ENCODE measurements at places on chromosomes 11 and 22. TPM values are rescaled to one million over a fixed set of nuclear protein-coding genes. Genes with fewer than 3 reads are reported as not detected.

GRCh38 chr11:127524618-127525017, 524.0 kb upstream of the KIRREL3 start:
- peak; percentile 6 for DNase-seq

DNA sequence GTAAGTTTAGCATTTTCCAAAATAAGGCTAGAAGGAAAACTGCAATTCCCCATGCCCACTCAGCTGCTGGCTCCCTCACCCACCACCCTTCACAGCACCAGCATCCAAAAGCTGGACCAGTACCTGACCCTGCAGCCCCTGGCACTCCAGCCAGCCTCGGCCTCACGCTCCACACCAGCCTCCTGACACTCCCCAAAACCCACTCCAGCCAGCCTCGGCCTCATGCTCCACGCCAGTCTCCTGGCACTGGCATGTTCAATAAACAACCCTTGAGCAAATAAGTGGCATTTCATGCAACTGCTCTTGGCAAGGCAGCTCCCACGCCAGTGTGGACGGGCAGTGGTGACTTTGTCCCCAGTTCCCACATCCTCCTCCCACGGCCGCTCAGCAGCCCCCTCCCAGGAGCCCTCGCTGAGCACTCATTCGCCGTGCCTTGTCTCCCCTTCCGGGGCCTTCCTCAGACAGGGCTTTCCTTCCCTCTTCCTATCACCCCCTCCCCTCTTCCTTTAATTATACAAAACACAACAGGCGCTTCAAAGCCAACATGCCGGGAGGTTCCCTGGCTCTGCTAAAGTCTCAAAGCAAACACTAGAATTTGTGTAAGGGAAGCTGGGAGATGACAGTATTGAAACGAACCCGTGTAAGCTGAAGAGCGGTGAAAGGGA, 6.8 kb downstream of the TOLLIP start:
- DNase-seq = no peak

DNA sequence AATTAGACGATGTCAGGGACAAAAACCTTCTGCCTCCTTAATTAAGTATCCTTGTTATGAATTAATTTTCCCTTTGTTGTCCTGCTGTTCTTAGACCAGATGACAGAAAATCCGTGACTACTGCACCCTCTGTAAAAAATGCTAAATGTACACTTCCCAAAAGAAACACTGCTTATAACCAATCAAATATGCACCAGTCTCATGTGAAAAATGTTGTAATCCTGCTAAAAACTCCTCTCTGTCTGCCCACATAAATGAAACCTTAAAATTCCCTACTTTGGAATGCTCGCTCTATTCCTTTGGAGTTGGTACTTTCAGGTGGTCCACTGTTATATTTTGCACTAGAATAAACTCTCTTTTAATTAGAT, 366.8 kb upstream of the CCDC179 start:
- DNase-seq = no peak

GRCh38 chr11:17760102-17761029, 25.8 kb downstream of the KCNC1 start:
- DNase-seq = no peak

Gene ACRV1
- 0.31 TPM for total RNA-seq

DNA sequence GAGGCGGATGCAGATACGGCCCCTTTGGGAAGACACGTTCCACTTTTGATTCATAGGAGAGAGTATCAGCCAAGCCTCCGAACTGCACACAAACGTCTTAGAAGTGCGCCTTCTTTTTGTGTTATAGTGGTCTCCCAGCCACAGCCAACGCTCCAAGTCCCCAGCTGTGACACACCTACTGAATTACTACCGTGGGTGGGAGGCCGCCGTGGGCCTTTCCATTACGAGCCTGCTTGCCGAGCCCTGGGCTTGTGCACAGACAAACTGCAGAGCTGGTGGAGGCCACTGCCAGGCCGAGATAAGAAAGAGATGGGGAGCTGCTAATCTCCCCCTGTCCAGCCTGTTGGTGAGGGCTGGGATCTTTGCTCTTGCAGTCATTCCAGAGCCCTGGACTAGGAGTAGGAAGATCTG, 761 bp downstream of the HMBS start:
- DNase-seq = no peak

Gene SCUBE1
- total RNA-seq = 21.2 TPM

DNA sequence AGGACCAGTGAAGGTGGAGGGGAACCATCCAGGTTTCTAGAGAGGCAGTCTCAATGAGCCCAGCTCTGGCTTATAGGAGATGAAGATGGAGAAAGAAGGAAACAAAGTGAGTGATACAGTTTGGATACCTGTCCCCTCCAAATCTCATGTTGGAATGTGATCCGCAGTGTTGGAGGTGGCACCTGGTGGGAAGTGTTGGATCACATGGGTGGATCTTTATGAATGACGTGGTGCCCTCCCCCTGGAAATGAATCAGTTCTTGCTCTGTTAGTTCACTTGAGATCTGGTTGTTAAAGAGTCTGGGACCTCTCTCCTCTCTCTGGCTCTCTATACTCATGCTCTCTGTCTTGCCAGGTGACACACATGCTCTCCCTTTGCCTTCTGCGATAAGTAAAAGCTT, 393.1 kb upstream of the NARS2 start:
- no peak for DNase-seq

DNA sequence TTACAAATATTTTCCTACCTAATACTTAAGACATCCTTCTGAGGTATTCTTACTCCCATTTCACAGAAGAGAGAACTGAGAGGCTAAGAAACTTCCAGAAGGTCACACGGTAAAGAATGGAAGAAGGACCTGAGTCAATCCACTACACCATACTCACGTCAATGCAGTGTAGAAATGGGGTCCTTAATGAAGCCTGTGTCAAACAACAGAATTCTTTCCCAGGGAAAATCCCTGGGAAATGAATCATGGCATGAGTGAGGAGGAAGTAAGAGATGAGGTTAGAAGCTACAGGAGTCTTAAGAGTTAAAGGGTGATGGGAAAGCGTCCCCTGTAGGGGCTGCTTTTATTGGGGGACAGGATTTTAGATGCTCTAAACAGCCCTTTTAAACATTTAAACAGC, 147.9 kb downstream of the C11orf91 start:
- no peak for DNase-seq

DNA sequence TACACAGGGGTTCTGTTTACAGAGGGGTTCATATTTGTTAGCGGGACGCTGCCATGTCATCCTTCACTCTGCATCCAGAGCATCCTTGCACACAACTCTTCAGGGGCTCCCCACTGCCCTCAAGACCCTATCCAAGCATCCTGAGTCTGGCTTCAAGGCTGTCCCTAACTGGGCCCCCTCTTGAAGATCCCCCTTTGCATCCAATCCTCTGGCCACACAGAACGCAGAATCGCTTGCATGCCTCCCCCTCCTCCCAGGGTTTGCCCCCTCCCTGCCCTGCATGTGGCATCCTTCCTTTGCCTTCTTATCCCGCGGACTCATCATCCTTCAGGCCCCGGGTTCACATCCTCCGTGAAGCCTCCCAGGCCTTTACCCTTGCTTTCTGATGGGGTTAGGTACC, 18.6 kb downstream of the C1QTNF6 start:
- no peak for DNase-seq

- DNase-seq = no peak
Observed at GRCh38 chr11:36441610-36442208, 68.4 kb downstream of the TRAF6 start.

Gene TRIM22
- total RNA-seq = 11.2 TPM

- DNase-seq = no peak
Observed at GRCh38 chr11:57484141-57484710, 23.9 kb downstream of the RTN4RL2 start.

Gene SPA17
- 5.1 TPM for total RNA-seq

DNA sequence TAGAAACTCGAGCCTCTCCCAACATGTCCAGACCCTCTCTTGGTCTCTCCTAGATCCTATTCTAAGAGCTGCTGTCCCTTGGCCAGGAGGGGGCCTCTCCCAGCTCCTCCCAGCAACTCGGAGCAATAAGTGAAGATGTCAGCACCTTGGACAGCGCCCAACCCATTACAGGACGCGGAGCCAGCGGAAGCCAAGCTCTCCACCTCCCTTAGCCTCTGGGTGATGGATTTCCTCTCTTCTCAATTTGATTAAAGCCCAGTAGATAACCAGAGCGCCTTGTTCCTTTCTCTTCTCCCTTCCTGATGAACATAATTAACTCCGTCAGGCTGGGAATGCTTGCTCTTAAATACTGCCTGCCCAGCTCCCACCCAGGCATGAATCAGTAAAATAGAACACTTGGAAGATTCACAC, 26.2 kb upstream of the TPBGL start:
- no peak for DNase-seq

DNA sequence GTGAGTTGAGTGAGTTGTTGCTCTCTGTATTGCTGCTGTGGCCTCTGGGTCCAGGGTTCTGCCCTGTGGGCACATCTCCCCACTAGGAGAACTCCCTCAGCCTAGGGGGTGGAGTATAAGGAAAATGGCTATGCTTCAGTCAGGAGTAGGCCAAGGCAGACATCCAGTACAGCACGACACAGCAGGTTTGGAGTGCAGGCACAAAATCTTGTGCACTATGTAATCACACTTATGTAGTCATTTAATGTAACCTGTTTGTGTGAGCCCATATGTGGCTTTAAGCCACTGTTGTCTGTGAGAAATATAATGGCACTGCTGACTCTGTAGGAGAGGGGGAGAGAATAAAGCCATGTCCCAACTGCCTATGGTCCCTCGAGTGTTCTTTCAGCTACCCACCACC, 90.1 kb downstream of the CCDC83 start:
- no peak for DNase-seq

DNA sequence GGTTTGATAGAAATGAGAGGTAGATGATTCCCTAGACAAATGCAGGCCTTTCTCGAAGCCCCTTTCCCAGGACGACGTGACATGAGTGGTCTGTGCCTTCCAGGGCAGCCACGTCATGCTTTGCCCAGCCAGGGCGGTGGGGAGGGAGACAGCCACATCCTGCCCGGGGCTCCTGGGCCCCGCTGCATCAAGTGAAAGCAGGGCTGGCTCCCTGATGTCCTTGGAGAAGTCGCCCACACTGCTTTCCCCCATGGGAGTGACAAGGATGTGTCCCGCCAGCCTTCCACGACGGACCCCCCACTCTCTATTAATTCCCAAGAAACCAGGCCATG, 13.2 kb downstream of the PPARA start:
- DNase-seq = no peak

GRCh38 chr11:115561116-115561515, 56.9 kb upstream of the CADM1 start:
- no peak for DNase-seq

DNA sequence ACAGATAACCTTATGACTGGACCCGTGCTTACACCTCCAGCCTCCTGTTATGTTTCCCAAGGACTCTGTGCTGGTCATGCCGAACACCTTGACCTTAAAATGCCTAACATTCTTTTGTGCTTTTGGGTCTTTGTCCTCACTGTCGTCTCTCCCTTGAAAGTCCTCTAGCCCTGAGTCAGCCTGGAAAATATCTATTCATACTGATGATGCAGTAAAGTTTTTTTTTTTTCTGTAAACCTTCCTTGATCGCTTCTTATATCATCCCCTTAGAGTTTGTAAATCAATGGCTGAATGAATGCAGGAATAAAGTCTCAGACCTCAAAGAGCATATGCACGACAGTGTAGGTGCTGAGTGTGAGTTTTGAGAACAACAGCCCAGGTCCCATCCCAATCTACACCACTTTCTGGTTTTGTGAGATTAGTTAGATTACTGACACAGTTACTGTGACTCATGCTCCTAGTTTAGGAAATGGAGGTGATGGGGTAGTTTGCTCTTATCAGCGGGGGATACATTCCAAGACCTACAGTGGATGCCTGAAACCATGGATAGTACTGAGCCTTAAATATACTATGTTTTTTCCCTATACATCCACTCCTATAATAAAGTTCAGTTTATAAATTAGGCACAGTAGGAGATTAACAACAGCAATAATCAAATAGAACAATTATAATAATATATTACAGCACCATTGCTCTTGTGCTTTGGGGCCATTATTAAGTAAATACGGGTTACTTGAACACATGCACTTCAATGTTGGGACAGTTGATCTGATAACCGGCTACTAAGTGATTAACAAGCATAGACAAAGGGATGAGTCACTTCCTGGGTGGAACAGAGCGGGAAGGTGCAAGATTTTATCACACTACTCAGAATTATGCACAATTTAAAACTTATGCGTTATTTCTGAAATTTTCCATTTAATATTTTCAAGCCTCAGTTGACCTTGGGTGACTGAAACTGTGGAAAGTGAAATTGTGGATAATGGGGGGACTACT, 8.6 kb downstream of the TCN1 start:
- no peak for DNase-seq

DNA sequence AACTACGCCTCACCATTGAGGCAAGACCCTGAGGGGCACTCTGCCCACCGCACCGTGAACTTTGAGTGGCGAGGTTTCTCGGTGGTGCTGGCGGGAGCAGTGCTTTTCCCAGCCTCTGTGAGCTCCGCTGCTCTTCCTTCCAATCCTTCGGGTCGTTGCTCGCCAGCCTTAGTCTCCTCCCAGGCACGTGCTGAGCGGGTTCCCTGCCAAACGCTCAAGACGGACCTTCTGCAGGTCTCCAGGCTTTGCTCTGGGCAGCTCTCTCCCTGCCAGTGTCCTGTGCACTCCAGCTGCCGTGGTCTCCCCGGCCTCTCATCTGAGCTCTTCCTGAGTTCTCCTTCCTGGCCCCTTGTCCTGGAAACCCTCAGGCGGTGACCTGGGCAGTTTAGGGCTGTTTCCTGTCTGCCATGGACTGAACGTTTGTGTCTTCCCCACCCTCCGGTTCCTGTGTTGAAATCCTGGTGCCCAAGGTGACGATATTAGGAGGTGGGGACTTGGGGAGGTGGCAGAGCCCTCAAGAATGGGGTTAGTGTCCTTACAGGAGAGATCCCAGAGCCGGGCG, 11.2 kb upstream of the MUC6 start:
- no peak for DNase-seq

DNA sequence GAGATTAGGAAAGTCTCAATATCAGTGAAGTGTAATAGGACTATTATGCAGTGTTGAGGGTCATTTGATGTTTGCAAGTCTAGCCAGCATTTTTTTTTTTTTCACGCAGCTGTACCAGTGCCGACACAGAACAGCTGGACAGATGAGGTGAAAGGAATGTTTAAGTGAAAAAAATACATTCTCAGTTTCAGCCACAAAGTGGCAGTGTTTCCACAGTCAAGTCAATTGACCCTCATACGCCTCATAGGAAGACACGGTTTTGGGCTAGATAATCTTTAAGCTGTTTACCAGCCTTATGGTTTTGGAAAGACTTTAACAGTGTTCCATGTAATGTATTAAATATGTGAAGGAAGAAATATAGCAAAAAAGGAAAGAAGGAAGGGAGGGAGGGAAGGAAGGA, 349.9 kb upstream of the ANO3 start:
- DNase-seq = no peak

Gene SLC37A2
- 3.4 TPM for total RNA-seq

GRCh38 chr11:134413043-134413825, 1.2 kb upstream of the B3GAT1 start:
- DNase-seq = peak; percentile 54

Gene CCDC82
- total RNA-seq = 68.8 TPM

GRCh38 chr11:121550247-121551030, 97.7 kb upstream of the SORL1-AS1 start:
- DNase-seq = no peak

Gene GLB1L3
- 0.47 TPM for total RNA-seq

GRCh38 chr22:41352058-41352457, 29.7 kb upstream of the TEF start:
- DNase-seq = no peak

- DNase-seq = no peak
Observed at GRCh38 chr11:36361901-36362391, 65.9 kb downstream of the PRR5L start.

- no peak for DNase-seq
Observed at GRCh38 chr22:28358312-28358711, 321.3 kb downstream of the TTC28 start.
